Stimulated activated CD4-positive, alpha-beta T cell treated with anti-CD3 and anti-CD28 coated beads, Interleukin-1b, Interleukin-23, amount 100 ng/mL, for 48 hours (primary cell): ENCODE measurements at places on chromosomes 2 and 18.

DNA sequence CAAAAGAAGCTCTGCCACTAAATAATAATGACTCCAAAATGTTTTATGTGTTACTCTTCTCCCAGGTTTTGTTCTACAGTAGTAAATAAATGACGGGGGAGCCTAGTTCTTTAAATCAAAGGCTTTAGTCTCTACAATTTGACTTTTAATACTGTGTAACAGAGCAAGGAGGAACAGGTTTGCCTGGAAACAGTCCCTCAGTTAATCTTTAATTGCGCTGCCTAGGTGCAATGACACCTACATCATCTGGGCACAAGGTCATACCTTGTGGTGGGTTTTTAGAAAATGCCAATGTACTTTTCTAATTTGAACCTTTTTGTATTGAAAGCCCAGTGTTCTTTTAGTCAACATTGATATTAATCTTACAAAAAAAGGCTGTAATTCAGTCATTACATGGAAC lies 287.3 kb upstream of the SETBP1 start:
- DNase-seq: no peak

DNA sequence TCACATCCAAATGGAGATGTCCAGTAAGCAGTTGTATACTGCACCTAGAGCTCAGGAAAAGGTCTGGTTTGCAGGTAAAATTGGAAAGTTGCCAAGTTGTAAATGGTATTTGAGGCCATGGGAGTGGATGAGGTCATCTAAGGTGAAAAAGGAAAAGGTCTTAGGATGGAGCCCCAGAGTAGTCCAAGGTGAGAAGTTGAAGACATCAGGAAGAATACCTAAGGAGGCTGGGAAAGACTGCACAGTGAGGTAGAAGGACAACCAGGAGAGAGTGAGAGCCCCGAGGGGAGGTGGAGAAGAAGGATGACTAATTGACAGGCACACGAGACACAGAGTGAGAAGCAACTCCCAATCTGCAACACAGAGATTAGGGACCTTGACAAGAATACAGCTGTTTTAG lies 10.7 kb downstream of the DPP4 start:
- no peak for DNase-seq

GRCh38 chr2:233997707-233998106 lies 52.8 kb upstream of the SPP2 start:
- DNase-seq: no peak

GRCh38 chr2:197944416-197945096 lies 140.2 kb downstream of the PLCL1 start:
- no peak for DNase-seq

- no peak for DNase-seq
Observed at GRCh38 chr2:86778957-86779356, 11.8 kb downstream of the CD8A start.
